COR-L47 (cell line): ENCODE measurements at places on chromosomes 2 and 18.
A peak's percentile ranks its signal among the peaks of the same experiment; 100 is the strongest.

DNA sequence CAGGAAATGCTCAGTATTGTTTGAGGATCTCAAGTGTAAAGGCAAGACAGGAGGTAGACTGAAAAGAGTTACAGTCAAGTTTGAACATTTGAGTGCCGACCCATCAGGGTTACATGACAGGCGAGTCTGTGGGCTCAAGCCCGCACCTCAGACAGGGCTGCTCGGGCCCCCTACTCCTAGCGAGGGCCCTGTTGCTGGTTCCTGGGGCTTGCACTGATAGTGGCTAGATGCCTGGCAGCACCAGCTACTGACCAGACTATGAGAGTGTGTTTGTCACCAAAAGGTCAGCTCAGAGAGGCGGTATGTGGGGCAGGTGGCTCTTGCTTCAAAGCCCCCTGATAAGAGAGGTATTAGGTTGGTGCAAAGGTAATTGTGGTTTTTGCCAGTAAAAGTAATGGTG is 35.6 kb upstream of the CYP27C1 start:
- DNase-seq, result no peak

GRCh38 chr18:13222856-13223281 is 4.3 kb downstream of the LDLRAD4 start:
- peak; percentile 97 for DNase-seq

GRCh38 chr18:74897971-74898657 is 300.4 kb downstream of the ZNF407 start:
- no peak for DNase-seq

GRCh38 chr2:136030406-136030805 is 45.0 kb upstream of the DARS1 start:
- no peak for DNase-seq

- peak; percentile 77 for DNase-seq
Observed at GRCh38 chr2:7634409-7634808, 717.2 kb downstream of the RNF144A start.
